ENCODE measurements at places on chromosomes 2 and 18.
A peak's percentile ranks its signal among the peaks of the same experiment; 100 is the strongest.

DNA sequence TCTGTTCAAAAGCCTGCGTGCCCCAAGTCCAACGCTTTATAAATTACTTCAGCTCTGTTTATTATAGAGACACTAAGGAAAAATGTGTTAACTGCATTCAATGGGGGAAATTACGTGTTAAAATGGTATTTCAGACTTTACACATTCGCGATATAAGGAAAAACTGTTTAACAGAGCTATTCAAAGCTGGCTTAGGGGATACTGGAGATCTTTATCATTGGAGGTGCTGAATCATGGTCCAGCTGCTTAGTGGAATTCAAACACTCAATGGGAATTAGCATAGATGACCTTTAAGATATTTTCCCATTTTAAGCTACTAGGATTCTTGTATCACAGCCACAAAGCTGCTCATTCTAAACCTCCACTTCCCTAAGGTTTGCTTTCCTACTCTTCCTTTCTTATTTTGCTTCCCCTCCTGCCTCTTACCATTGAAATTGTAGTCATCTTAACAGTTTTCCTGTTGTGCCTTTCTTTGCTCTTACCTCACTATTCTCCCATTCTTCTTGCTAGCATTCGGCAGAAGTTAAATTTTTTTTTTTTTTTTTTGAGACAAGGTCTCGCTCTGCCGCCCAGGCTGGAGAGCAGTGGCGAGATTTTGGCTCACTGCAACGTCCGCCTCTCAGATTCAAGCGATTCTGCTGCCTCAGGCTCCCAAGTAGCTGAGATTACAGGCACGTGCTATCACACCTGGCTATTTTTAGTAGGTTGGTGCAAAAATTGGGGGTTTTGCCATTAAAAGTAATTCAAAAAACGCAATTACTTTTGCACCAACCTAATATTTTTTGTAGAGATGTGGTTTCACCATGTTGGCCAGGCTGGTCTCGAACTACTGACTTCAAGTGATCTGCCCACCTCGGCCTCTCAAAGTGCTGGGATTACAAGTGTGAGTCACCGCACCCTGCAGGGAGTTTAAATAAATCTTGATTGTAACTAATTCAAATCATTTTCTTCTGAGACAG lies 6.5 kb downstream of the SULT6B1 start:
- no peak for DNase-seq

DNA sequence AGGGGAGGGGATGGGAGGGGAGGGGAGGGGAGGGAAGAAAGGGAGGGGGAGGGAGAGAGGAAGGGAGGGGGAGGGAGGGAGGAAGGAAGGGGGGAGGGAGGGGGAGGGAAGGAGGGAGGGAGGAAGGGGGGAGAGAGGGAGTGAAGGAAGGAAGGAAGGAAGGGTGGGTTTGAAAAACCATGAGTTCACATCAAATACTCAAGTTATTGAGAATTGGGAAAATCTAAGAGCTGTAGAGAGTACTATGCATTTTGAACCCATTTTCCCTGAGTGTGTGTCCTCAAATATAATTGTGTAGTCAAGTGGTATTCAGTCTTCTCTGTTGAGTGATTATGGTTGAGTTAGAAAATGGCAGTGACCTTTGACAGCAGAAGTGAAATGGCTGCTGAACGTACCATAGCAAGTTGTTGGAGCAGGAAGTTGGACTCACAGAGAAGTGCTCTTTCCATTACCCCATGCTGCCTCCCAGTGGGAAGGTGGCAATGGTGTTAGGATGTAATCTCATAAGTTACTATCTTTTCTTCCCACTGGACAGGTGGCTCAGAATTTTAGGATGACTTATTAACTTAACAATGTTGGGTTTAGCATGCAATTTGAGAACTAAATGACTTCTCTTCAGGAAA lies 214.6 kb downstream of the SETBP1 start:
- peak; percentile 27 for DNase-seq

- DNase-seq: no peak
Measured at GRCh38 chr2:162369551-162369950, 25.6 kb downstream of the GCA start.

- peak; percentile 12 for DNase-seq
Measured at GRCh38 chr18:48023334-48024008, 93.0 kb upstream of the SMAD2 start.

DNA sequence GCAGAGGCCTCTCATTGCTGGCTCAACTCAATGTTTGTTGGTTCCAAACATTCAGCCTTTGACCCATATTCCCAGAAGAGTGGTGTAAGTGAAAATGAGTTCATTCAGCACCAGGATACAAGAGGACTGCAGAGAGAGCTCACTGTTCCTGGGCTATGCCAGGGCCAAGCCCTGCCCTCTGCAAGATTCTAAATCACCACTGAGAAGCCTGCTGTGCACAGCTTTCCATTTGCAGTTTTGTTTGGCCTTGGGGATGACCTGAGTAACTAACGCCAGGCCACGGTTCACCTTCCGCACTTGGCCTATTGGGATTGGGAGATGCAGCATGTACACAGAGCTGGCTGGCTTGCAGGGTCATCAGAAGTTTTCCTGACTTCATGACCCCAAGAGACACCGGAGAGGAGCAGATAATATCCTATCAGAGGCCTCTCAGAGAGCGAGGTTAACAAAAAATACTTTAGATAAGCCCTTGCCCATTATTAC lies 12.6 kb downstream of the GKN1 start:
- no peak for DNase-seq

DNA sequence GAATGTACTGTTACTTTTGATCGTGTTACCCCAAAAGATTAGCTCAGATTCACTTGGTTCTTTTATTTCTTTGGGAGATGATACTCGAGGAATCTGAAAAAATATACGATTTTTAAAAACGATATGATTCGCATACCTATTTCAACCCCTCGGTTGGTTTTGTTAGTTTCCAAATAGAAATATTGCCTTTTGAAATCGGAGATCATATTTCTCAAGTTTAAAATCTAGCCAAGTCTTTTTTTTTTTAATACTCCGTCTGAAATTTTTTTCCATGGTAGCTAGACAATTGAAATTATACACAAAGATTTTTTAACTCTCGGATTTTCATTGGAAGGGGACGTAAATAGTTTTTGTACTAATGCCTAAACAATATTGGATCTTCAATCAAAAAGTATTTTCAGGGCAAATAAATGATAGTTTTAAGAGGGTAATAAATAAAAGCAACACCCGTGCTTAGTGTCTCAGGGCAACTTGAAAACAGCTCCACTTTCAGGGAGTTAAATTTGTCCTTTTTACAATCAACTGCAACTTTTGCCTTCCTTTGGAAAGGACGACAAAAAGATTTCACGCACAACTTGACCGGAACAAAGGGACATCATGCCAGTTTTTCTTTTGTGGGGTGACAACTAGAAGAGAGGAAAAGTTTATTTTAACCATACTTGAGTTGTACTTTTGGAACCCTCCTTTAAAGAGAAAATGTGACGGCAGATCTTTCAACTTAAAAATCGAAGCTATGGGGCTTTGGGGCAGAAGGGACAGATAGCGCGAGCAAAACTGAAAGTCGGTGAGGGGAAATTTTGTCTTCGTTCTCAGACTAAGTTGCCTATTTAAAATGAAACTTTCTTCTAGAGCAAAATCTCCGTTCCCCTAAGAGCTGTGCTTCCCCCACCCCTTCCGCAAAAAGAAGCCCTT lies 5.8 kb upstream of the ONECUT2 start:
- no peak for DNase-seq

DNA sequence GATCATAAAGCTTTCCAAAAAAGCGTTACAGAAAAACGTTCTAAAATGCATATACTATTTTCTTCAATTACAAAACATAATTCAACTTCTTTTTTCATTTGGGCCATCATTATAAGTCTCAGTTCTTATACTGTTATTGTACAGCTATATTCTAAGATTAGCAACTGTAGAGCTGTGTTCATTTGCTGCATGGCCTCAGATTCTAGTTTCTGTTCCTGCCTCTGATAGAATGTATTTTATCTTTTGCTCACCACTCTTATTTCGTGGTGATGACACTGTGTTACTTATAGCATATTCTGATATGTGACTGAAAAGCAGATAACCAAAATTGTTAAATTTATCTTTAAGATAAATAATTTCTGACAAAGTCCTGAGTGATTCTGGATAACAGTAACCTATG lies 67.2 kb downstream of the PTRHD1 start:
- DNase-seq: no peak

GRCh38 chr18:60096428-60096827 lies 196.6 kb downstream of the PMAIP1 start:
- DNase-seq: no peak
